Inflammatory macrophage treated with lipopolysaccharide for 1 hour (primary cell): ENCODE measurements at places on chromosomes 11 and 22.

GRCh38 chr11:134332189-134332631 lies 422 bp downstream of the GLB1L2 start:
- no peak for DNase-seq

GRCh38 chr11:44221456-44221855 lies 88.5 kb downstream of the ALX4 start:
- DNase-seq: no peak

DNA sequence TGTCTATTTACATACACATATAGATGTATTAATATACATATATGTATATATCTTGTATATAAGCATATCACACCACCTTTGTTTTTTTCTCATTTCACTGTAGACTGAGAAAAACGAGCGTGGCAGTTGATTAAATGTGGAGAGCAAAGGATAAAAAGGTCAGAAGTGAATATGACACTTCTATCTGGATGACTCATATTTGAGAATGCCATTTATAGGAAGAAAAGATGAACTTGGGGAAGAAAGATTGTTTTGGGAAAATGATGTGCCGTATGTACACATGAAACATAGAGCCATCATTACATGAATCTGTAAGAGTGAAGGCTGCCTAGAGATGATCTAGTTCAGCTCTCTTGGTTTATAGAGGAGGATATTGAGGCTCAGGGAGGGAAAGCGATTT lies 28.7 kb downstream of the AMOTL1 start:
- DNase-seq: no peak

- no peak for DNase-seq
Observed at GRCh38 chr11:75066061-75066460, 30.6 kb downstream of the OR2AT4 start.

DNA sequence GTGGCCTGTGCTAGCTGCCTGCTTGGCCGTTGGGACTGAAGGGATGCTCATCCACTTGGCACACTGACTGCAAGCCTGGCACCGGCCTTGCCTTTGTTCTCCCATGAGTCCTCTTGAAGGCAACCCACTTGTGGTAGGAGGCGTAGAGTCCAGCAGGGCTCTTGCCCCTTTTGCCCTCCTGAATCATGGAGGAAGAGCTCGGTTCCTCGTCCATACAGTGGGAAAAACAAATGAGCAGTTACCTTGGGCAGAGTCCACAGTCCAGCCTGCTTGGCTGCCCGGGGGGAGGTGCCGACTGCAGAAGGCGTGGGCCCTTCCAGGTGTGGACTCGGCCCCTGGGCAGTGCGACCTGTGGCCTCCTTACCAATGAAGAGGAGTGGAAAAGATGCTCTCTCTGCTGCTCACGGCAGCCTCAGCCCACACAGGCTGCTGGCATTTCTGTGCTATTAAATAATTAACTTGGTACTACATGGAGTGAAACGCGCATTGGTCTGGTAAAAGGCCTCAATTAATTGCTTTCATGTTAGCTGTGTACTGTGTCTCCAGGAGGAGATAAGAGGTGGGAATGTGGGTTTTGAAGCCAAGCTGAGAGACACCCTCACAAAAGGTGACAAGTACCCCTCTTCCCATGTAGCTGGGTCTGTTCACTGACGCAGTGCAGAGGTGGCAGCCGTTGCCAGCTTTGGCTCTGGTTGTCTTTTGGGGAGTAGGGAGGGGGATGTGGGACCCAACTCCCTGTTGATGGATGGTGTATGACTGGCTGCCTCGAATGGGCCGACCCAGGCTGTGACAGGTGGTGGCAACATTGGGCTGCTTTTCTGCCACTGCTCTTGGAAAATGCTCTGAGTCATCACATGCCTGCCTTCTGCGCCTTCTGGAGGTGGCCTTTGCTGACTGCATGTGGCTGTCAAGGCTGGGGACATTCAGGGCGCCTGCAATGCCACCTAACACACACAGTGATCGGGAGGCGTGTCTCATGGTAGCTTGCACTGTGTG lies 26.8 kb upstream of the B3GAT1 start:
- DNase-seq: no peak

- DNase-seq: peak; percentile 35
Observed at GRCh38 chr11:28529540-28530410, 421.6 kb downstream of the METTL15 start.

GRCh38 chr22:19067696-19068348 lies 54.4 kb downstream of the DGCR2 start:
- DNase-seq: peak; percentile 3

- peak; percentile 92 for DNase-seq
Observed at GRCh38 chr11:117000014-117000737, 98.1 kb downstream of the SIK3 start.

DNA sequence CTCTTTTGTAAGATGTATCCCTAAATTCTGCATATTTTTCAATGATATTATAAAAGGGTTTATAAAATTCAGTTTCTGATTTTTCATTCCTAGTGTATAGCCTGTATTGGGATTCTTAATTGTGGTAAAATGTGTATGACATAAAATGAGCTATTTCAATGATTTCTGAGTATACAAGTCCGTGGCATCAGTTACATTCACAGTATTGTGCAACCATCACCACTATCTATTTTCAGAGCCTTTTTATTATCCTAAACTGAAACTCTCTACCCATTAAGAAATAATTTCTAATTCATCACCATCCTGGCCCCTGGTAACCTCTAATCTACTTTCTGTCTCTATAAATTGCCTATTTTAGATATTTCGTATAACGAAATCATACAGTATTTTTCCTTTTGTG lies 39.8 kb downstream of the EIF3F start:
- no peak for DNase-seq
